Activated T-cell treated with anti-CD3 and anti-CD28 coated beads for 24 hours (primary cell): ENCODE measurements at places on chromosomes 4 and X.

GRCh38 chrX:17655211-17656034 is 81.9 kb upstream of the SCML1 start:
- DNase-seq = no peak

DNA sequence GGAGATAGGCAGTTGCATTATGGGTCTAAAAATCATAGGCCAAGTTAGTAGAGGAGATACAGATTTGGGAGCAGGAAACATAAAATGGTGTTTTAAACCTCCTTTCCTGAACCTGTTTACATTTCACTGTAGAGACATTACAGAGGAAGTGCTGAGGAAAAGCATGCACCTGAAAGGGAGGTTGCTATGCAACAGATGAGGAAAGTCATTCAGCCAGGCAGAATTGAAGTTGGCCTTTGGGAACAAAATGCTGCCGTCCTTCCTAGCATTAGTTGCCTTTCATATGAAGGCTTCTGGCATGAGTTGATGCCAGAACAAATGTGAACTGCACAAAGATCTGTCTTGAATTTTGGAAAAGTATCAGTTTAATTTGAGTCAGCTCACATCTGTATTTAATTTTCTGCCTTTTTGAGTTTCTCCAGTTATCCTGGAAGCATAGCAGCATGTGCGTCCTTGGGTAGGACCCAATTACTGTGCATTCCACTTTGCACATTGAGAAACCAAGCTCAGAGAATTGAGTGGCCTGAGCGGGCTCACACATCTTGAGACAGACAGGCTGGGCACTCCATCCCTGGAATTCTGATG is 38.2 kb downstream of the MAGED1 start:
- DNase-seq = no peak

GRCh38 chr4:128600410-128600809 is 209.1 kb upstream of the JADE1 start:
- no peak for DNase-seq

- DNase-seq = no peak
These were observed 378.5 kb downstream of the FAT4 start for GRCh38 chr4:125693228-125693627.

GRCh38 chr4:184706453-184706852 is 27.4 kb downstream of the CENPU start:
- no peak for DNase-seq

DNA sequence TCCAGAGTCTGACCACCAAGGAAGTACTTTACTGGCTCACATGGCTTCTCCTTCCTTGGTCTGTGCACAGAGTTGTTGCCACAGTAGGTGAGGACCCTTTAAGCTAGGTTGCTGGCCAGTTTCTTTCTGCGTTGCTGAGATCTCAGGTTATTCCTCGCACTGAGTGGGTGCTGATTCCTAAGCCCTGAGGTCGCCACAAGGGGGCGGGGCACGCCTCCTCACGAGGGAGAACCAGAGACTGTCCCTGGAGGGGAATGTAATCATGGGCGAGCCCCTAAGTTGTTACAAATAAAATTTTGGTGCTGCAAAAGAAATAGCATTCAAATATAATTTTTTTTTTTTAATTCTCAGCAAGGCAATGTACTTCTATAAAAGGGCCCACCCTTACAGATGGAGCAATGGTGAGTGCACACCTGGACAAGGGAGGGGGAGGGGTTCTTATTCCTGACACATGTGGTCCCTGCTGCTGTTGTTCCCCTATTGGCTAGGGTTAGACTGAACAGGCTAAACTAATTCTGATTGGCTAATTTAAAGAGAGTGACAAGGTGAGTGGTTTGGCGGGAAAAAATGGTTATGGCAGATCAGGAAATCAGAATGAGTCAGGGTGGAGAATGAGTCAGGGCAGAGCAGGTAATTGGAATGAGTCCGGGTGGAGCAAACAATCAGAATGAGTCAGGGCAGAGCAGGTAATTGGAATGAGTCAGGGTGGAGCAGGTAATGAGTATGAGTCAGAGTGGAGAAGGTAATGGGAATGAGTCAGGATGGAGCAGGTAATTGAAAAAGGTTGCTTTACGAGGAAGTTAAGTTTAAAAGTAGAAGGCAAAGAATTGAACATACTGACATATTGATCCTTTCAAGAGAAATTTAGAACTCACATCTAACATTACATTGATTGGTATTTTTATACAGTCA is 107.5 kb downstream of the VSIG4 start:
- DNase-seq = no peak

GRCh38 chr4:179128299-179128698 is 1686.1 kb upstream of the AGA start:
- no peak for DNase-seq

- no peak for DNase-seq
These were observed 18.4 kb upstream of the ZNF41 start for GRCh38 chrX:47501226-47502074.
